Naive B cell (primary cell): ENCODE measurements at places on chromosomes 13 and 19. TPM values are rescaled to one million over a fixed set of nuclear protein-coding genes. Genes with fewer than 3 reads are reported as not detected.

SHISA2 gene
- polyA plus RNA-seq = not detected

- H3K4me1 ChIP-seq = no peaks in the 10 kb centered on the region
- H3K36me3 ChIP-seq = no peaks in the 10 kb centered on the region
- DNase-seq = no peak
- no peak overlapping the region for H3K4me3 ChIP-seq
Observed at GRCh38 chr13:76732367-76732766, 153.8 kb downstream of the KCTD12 start.

DNA sequence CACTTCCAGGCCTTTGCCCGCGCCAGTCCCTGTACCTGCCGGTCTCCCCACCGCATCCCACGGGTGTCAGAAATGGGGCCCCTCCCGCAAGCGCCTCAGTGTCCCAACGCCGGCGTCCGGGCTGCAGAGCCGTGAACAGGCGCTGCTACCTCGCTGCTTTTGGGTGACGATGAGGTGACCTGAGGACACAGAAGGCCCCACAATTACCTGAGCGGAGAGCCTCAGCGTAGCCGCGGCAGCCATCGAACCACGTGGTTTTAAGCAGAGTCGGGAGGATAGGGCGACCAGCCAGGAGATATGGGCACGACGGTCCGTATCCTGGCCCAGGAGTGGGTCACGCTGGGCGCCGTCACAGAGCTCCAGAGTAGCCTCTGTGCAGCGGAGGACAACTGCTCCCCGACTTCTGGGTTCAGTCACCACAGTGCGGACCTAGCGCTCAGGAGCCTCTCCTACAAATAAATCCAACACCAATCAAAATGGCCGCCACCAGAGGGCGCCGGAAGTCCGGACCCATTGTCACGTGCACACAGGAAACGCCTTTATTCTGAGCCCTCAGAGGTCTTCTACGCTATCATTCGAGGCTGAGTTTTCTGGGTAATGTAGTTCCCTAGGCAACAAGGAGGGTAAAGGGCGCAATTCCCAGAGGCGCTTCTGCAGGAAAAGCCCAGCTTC lies at the start of gene ZNF814:
TSS of gene ZNF814 (minus strand) at position 478 of the 672 bp plus-strand sequence. CDS start at position 243, 235 bp downstream.
- H3K27ac ChIP-seq = peak within 1 kb of the TSS; percentile 97
- H3K27me3 ChIP-seq = no peaks in the 10 kb centered on the region
- DNase-seq = peak; percentile 86
- H3K36me3 ChIP-seq = peaks cover 17% of the 10 kb centered on the region
- H3K4me3 ChIP-seq = peak within 1 kb of the TSS; percentile 97
- peaks cover 53% of the 10 kb centered on the region for H3K4me1 ChIP-seq

DNA sequence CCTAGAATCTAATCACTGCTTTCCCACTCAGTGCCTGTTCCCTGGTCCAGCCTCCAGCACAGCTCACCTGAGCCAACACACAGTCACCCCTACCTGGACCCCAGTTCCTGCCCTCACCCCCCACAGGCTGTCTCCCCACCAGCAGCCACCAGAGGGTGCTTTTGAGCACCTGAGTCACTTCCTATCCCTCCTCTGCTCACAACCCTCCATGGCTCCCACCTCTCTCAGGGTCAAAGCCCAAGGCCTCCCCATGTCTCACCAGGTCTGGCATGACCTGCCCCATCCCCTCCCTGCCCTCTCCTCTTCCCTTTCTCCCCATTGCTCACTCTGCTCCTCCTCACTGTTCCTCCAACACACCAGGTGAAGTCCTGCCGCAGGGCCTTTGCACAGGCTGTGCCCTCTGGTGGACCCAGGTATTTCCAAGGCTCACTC lies 7.1 kb upstream of the DPP9 start:
- peak; percentile 59 for DNase-seq
- peaks cover 12% of the 10 kb centered on the region for H3K27me3 ChIP-seq
- H3K27ac ChIP-seq = peak overlapping the region; percentile 64

GRCh38 chr19:55559684-55560083 lies 14.3 kb upstream of the SBK3 start:
- no peaks in the 10 kb centered on the region for H3K4me1 ChIP-seq
- no peak overlapping the region for H3K27ac ChIP-seq
- no peaks in the 10 kb centered on the region for H3K36me3 ChIP-seq
- peaks cover 33% of the 10 kb centered on the region for H3K27me3 ChIP-seq

GRCh38 chr13:95684418-95684817 lies 7.5 kb downstream of the DNAJC3 start:
- H3K27me3 ChIP-seq = no peaks in the 10 kb centered on the region
- DNase-seq = no peak
- H3K27ac ChIP-seq = no peak overlapping the region
- no peak overlapping the region for H3K4me3 ChIP-seq
